ENCODE measurements at places on chromosomes 1 and 21.

DNA sequence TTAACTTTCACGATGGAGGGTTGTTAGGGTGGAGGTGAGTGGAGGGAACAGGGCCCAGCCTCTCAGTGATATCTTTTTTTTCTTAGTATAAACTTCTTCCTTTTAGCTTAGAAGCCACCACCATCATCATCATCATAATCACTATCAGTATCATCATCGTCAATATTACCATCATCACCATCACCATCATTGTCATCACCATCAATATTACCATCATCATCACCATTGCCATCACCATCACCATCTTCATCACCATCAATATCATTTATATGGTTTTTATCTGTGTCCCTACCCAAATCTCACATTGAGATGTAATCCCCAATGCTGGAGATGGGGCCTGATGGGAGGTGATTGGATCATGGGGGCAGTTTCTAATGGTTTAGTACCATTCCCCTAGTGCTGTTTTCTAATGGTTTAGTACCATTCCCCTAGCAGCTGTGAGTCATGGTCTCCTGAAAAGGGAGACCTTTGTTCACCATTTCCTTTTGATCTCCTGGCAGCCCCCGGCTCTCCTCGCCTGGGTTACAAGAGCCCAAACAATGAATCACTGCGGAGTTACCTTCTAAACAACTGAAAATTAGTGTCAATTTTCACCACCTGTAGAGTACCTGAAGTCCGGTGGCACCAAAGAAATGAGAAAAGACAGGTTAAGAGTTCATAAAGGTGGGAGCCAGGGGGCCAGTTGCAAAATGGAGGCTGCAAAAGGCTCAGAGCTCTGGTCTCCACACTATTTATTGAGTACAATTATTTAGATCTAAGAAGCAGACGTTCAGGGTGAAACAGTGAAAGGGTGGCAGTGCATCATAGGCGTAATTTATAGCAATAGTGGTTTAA is 3.1 kb upstream of the PLA2G2E start:
- no peak for DNase-seq

GRCh38 chr1:93658188-93658587 is 23.4 kb downstream of the BCAR3 start:
- no peak for DNase-seq

GRCh38 chr1:53435151-53435550 is 24.0 kb upstream of the DMRTB1 start:
- no peak for DNase-seq

GRCh38 chr1:9281071-9281827 is 11.4 kb upstream of the SPSB1 start:
- no peak for DNase-seq

GRCh38 chr1:174060090-174060489 is 37.9 kb upstream of the RC3H1 start:
- DNase-seq: no peak

DNA sequence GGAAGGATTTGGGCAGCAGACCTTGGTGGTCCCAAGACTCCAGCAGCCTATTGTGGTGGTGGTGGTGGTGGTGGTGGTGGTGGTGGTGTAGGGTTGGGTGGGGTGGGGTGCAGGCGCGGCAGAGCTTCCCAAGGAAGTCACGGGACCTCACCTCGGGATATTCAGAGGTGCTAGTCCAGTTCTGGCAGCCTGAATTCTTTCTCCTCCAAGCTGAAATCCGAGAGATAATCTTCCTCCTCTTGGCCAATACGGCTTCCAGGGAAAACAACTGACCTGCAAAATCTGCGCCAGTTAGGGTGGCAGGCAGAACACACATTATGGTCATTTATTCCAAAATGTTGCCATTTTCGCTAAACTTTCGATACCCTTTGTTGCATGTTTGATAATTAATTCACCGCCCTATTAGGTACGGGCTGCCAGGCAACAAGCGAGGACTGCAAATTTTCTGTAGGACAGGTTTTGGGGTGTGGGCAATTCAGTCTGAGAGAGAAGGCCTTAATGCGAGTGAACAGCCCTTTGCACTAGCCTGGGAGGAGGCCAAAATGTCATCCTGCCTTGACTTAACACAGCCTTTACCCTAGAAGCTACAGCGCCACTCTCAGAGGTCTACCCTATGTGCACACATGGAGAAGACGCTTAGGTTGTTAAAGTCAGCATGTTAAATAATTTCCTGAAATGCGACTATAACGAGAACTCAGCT is 33.2 kb upstream of the BSDC1 start:
- DNase-seq: no peak

DNA sequence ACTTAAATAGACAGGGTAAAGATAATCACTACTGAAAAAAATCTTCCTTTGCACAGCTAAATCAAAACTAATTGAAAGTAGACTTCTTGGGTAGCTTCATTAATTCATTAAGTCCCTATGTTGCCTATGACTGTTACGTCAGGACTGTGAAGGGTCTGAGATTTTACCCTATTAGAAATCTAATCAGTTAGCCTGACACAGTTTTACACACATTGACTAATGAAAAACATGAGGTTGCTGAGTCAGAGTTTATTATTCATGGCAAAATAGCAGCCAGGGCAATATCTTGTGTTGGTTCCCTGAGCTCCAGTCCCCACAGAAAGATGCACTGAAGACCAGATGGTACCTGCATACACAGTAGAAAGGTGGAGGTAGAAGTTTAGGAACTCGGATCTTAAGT is 262.5 kb upstream of the ZP4 start:
- DNase-seq: no peak

DNA sequence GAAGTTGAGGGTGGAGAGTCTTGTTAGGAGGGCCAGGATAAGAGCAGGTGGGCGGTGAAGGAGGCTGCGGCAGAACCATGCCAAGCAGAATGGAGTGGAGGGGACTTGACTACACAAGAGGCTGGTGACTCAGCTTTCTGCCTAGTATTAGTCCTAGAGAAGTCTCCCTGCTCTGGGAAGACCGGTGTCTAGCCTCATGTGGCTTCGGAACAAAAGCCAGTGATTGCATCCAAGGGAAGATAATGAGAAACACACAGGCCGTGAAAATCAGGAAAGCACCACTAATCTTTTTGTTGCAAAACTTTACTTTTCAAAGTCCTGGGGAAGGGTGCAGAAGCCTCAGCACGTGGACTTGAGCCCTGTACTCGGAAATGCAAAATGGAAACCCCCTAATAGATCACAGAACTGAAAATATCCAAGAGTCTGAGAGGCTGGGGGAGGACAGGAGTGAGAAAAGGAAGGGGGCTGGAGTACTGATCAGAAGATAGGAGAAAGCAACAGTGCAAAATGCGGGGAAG is 31.4 kb downstream of the DDR2 start:
- no peak for DNase-seq

DNA sequence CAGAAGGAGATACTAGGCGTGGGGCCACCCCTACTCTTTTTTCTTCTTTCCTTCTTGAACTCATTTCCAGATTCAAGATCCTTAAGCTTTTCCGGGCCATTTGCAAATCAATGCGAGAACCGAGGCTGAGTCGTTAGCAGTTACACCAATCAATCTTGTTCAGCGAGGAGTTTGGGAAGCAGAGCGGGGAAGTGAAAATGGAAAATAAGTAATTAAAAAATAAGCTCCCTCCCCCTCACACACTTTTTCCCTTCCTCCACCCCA is 1.7 kb upstream of the NEGR1 start:
- DNase-seq: no peak

DNA sequence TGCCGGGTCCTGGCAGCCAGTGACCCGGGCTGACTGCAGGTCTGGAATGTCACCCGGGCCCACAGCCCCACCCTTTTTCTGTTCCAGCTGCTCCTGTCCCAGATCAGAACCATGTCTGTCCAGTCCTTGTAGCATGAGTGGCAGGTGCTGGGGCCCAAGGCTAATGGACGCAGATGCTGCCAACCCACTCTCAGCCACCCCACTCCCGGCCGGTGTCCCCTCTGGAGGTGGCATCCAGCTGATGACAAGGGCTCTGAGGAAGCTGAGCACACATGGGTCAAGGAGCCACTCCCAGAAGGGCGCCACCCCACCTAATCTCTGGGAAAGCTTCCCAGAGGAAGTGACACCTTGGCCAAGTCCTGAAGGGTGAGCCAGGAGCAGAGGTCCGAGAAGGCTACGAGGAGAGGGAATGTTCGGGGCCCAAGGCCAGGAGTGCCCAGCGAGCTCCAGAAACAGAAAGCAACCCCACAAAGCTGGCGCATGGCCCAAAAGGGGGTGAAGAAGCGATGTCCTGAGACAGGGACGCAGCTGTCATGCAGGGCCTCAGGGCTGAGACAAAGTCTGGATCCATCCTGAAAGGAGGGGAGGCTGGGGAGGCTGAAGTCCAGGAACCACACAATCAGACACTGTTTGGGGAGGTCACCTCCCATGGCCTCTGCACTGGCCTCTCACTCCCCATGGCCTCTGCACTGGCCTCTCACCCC is 39.5 kb downstream of the ACOT7 start:
- DNase-seq: no peak

GRCh38 chr1:5959667-5960230 is 32.5 kb downstream of the NPHP4 start:
- DNase-seq: no peak

- peak; percentile 22 for DNase-seq
These were observed 3.7 kb upstream of the ARHGEF19 start for GRCh38 chr1:16215882-16216753.

- DNase-seq: no peak
These were observed 90.1 kb downstream of the OMA1 start for GRCh38 chr1:58456470-58456869.

DNA sequence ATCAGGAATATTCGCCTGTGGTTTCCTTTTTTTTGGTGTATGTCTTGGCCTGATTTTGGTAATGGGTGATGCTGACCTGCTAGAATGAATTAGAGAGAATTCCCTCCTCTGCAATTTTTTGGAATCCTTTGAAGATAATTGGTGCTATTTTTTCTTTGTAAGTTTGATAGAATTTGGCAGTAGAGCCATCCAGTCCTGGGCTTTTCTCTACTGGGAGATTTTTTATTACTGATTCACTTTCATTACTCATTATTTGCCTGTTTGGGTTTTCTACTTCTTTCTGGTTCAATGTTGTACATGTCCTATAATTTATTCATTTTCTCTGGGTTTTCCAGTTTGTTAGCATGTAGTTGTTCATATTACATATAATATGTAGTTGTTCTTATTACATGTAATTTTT is 48.7 kb downstream of the NTMT2 start:
- no peak for DNase-seq

DNA sequence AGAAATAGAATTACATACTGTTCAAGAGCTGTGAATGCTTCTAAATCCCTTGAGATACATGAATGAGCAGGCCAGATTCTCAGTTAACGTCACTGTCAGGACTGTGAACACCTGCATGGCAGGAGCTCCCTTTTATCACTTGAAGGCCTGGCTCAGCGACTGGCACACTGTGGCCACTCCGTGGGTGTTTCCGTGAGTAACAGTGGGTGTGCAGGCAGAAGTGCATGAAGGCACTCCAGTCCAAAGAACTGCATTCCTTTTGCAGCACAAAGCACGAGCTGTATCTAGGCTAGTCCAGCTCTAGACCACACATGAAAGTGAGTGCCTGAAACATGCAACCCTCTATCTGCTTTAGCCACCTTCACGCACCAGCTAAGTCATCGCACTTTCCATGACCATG is 9.6 kb upstream of the SIM2 start:
- no peak for DNase-seq

GRCh38 chr1:172220376-172220775 is 200.1 kb upstream of the C1orf105 start:
- DNase-seq: no peak

- DNase-seq: no peak
These were observed 54.7 kb downstream of the STUM start for GRCh38 chr1:226603022-226603857.

DNA sequence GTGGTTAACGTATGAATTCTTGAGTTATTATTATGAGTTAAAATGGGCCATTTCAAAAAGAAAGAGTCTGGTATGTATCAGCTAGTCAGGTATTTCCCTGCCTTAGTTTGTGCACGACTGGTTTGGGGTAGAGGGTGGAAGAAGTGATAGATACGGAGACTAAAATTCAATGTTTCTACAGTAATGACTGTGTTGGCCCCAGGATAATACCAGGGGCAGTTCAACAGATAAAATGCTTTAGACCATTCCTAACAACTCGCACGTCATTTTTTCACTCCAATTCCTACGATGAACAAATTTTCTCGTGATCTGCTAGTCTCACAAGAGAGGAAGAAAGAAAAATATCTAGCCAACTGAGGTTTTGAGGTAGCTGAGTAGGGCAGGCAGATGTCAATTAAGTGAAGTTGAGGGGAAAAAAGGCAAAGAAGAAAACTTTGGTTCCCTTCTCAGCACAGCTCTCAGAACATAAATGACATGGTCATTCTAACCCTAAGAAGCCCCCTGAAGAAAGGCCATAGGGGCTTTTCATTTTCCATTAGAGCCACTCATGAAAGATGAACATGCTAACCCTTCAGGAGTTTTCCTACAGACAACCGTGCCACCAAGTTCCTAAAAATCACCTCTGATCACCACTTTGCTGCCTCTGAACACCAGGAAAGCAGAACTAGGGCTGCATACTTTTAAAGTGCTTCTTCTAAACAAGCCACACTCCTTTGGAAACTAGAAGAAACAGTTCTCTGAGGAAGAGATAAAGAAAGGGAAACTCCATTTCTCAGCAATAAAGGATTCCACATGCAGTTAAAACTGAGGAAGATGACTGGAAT is 5.6 kb downstream of the MCOLN2 start:
- no peak for DNase-seq

- no peak for DNase-seq
These were observed 92.8 kb upstream of the PPP2R5A start for GRCh38 chr1:212192261-212192998.

- peak; percentile 57 for DNase-seq
These were observed 2.4 kb upstream of the MMP23B start for GRCh38 chr1:1629430-1630190.

DNA sequence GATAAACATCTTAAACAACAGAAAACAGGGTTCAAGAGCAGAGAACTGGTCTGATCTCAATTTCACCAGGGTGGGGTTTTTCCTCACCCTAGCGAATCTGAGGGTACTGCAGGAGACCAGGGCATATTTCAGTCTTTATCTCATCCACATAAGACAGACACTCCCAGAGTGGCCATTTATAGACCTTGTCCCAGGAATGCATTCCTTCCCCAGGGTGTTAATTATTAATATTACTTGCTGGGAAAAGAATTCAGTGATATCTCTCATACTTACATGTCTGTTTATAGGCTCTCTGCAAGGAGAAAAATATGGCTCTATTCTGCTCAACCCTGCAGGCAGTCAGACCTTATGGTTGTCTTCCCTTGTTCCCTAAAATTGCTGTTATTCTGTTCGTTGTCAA is 84.1 kb downstream of the LYPLAL1 start:
- no peak for DNase-seq

- DNase-seq: no peak
These were observed 759 bp downstream of the AMPD2 start for GRCh38 chr1:109620401-109620791.
